Epithelial cell of proximal tubule (primary cell): ENCODE measurements at places on chromosomes 5 and 9. TPM values are rescaled to one million over a fixed set of nuclear protein-coding genes. Genes with fewer than 3 reads are reported as not detected.

The F2RL2 gene
- 2.4 and 7.2 TPM in 2 replicates for total RNA-seq

The ISL1 gene
- total RNA-seq, result not detected in 2 replicates

The RNF20 gene
- 17.3 and 23.1 TPM in 2 replicates for total RNA-seq

The NOL8 gene
- total RNA-seq, result 19.8 and 26.9 TPM in 2 replicates

The GPSM1 gene
- total RNA-seq, result 21.1 and 28.2 TPM in 2 replicates

The FAM78A gene
- total RNA-seq, result under 0.01 and 0.29 TPM in 2 replicates

The PCDHA1 gene
- total RNA-seq, result not detected in 2 replicates

The GABBR2 gene
- 0.51 and 0.75 TPM in 2 replicates for total RNA-seq

The CPLANE1 gene
- total RNA-seq, result 9.3 and 12.5 TPM in 2 replicates

The FKBP15 gene
- total RNA-seq, result 13.3 and 14.6 TPM in 2 replicates

The PCDHGB1 gene
- total RNA-seq, result 0.12 and 0.29 TPM in 2 replicates

The ZNF366 gene
- total RNA-seq, result not detected in 2 replicates

The ELOVL7 gene
- total RNA-seq, result 6.3 and 7.5 TPM in 2 replicates

The NUTM2F gene
- not detected in 2 replicates for total RNA-seq

The MYMK gene
- total RNA-seq, result not detected in 2 replicates

The CBY3 gene
- total RNA-seq, result not detected in 2 replicates

The RMRP gene
- total RNA-seq, result 3,154 and 10,636 TPM in 2 replicates

The LECT2 gene
- total RNA-seq, result not detected in 2 replicates

The SPINK4 gene
- not detected in 2 replicates for total RNA-seq

The BTNL8 gene
- not detected in 2 replicates for total RNA-seq

The HAVCR2 gene
- total RNA-seq, result 0.12 TPM in 1 of 2 replicates, not detected in the other

The CCDC152 gene
- 2.7 TPM in 2 replicates for total RNA-seq

The RAPGEF1 gene
- total RNA-seq, result 34.8 and 38.1 TPM in 2 replicates

The KIAA0825 gene
- total RNA-seq, result 0.87 and 0.92 TPM in 2 replicates

The BSPRY gene
- total RNA-seq, result 8.8 and 15.2 TPM in 2 replicates

The FER gene
- total RNA-seq, result 10.1 and 10.9 TPM in 2 replicates

The OR2S2 gene
- total RNA-seq, result not detected in 2 replicates

The C7 gene
- total RNA-seq, result not detected in 2 replicates

The FCN2 gene
- not detected in 2 replicates for total RNA-seq

The IL9 gene
- total RNA-seq, result not detected in 2 replicates

The CNTFR gene
- not detected in 2 replicates for total RNA-seq

The ZCCHC7 gene
- total RNA-seq, result 8.8 and 13.3 TPM in 2 replicates

The SAXO1 gene
- not detected in 2 replicates for total RNA-seq

The GPR151 gene
- total RNA-seq, result not detected in 2 replicates

The GPR150 gene
- total RNA-seq, result 0.58 TPM in 1 of 2 replicates, not detected in the other

The COL27A1 gene
- 8.5 and 9.1 TPM in 2 replicates for total RNA-seq

The SPZ1 gene
- total RNA-seq, result not detected in 2 replicates

The RPL35 gene
- total RNA-seq, result 2,998 and 3,916 TPM in 2 replicates

The TRPM3 gene
- total RNA-seq, result not detected in 2 replicates

The SPDL1 gene
- 73.2 and 92.2 TPM in 2 replicates for total RNA-seq

The FAM153A gene
- 0.12 TPM in 1 of 2 replicates, not detected in the other for total RNA-seq

The CCL21 gene
- not detected in 2 replicates for total RNA-seq

The GCNT4 gene
- 2.3 and 2.7 TPM in 2 replicates for total RNA-seq

The POLR3G gene
- 25.2 and 28.4 TPM in 2 replicates for total RNA-seq

The ALDH7A1 gene
- 25.4 and 28.2 TPM in 2 replicates for total RNA-seq

The RGS14 gene
- 17.1 and 19.6 TPM in 2 replicates for total RNA-seq

The MARCOL gene
- total RNA-seq, result not detected in 2 replicates
